ENCODE measurements at places on chromosomes 4 and X.

DNA sequence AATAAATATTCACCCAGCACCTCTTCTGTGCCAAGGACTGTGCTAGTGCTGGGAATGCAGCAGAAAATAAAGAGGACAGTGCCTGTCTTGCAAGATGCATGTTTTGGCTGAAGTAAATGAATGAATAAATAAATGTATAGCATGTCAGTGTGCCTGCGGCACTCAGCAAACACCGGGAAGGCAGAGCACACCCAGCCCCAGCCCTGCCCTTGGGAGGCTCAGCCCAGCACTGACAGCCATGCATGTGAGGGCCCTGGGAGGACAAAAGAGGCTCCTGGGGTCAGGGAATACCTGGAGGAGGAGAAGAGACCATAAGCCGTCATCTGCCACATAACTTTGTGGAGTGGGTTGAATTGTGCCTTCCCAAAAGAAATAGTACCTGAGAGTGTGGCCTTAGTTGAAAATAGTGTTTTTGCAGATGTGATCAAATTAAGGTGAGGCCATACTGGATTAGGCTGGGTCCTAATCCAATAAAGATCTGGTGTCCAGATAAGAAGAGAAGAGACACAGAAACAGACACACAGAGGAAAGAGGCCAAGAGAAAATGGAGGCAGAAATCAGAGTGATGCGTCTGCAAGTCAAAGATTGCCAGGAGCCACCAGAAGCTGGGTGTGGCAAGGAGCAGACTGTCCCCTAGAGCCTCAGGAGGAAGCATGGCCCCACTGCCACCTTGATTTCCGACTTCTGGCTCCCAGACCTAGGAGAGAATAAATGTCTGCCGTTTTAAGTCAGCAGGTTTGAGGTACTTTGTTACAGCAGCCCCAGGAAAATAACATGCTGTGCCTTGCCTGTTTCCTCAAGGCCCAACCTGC is 16.3 kb downstream of the C4orf50 start:
- no peak for DNase-seq

DNA sequence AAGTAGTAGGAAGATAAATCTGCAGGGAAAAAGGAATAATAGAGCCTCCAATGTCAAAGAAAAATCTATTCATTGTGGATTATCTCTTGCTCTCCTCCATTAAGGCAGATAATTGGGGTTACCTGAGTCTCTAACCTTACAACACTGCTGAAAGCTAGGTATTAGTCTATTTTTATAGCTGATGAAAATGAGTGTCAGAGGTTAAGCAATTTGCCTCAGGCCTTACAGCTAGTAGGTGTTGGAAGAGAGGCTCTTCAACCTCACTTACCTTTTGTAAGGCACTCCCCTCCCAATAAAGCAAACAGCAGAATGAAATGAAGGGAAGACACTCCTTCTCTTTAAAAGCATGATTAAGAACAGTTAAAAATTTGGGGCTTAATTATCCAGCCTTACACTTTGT is 45.4 kb upstream of the GAB1 start:
- DNase-seq, result no peak

GRCh38 chrX:100685997-100686305 is 42.0 kb downstream of the SRPX2 start:
- DNase-seq, result no peak

GRCh38 chr4:96766359-96766758 is 926.5 kb downstream of the PDHA2 start:
- no peak for DNase-seq

DNA sequence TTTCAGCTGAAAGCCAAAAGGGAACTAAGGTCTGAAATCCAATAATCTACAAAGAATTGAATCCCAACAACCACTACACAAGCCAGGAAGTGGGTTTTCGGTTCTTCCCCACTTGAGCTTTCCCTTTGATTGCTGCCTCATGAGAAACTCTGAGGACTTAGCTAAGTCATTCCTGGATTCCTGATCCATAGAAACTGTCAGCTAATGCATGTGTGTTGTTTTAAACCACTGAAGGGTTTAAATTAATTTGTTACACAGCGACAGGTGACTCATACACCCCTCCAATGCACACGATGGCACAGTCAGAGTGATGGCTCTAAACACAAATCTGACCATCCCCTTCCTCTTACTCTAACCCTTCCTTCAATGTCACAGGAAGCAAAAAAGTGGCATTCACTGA is 282.9 kb downstream of the RAB28 start:
- DNase-seq, result no peak

DNA sequence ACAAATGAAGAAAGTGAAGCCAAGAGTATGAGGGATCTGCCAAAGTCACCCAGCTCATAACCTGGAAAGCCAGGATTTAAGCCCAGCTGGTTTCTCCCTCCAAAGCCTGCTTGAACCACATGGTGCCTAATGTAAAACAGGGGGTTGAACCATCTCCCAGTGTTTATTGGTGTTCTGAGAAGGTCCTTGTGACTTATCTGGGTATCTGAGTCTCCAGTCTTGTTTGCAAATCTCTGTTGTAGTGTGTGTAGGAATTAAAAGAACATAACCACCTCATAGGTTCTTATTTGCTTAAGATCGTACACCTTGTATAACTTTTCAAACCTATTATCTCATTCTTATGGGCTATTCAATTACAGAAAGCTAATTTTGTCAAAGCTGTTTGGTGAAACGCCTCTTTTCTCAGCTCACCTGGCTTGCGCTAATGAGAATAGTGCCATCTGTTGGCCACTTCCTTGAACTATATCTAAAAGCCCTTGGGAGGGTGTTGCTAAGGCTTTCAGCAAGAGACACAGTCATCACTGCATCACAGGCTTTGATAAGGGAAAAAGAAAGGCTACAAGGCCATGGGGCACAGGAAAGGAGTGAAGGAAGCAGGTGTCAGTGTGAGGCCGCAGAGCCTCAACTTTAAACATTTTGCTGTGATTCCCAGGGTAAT is 34.0 kb downstream of the ETDB start:
- DNase-seq, result peak; percentile 48

DNA sequence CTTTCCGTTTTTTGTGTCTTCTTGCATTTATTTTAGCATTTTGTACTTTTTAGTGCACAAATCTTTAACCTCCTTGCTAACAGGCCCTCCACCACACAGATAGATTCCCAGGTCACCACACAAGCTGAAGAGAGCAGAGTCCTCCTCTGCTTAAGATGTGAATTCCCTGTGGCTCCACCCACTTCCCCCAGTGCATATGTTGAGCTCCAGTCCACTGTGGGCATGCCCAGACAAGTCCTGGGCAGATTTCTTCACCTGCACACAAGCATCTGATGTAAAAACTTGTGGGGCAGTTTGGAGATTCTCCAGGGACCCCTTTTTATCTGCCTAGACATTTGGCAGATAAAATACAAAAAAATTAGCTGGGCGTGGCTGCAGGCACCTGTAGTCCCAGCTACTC is 19.8 kb upstream of the PASD1 start:
- no peak for DNase-seq

- no peak for DNase-seq
These were observed 68.5 kb upstream of the HMX1 start for GRCh38 chr4:8939840-8940742.

GRCh38 chr4:147732518-147733235 is 789 bp downstream of the ARHGAP10 start:
- DNase-seq, result peak; percentile 11

DNA sequence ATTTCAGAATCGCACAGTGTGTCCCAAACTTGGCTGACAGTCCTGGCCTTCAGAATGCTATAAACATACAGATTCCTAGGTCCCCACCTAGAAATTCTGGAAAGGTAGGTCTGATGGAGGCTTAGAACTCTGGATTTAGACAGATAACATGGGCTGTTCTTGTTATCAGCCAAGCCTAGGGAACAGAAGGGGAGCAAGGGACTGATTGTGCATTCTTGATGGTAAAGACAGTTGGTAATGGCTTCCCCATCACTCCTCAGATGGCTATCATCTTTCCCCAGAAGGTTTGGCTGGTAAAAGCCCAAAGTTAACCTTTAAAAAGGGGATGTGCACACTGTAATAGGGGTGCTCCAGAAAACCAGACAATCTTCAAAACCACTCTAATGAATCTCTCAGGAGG is 35.7 kb downstream of the DIPK2B start:
- DNase-seq, result no peak

- DNase-seq, result peak; percentile 51
These were observed 288.5 kb upstream of the ZCCHC13 start for GRCh38 chrX:74015379-74016019.

- DNase-seq, result peak; percentile 71
These were observed 16.7 kb upstream of the AREG start for GRCh38 chr4:74428276-74428675.

All from NCI-H1105 treated with DMSO at 0.1 percent for 48 hours (cell line).